IPS DF 6.9 (cell line): ENCODE measurements at places on chromosomes 12 and 14.

GRCh38 chr14:99706107-99706900, 22.2 kb downstream of the CYP46A1 start:
- DNase-seq = no peak
- no peaks in the 10 kb centered on the region for H3K27me3 ChIP-seq
- H3K4me1 ChIP-seq = no peaks in the 10 kb centered on the region
- no peak overlapping the region for H3K27ac ChIP-seq

DNA sequence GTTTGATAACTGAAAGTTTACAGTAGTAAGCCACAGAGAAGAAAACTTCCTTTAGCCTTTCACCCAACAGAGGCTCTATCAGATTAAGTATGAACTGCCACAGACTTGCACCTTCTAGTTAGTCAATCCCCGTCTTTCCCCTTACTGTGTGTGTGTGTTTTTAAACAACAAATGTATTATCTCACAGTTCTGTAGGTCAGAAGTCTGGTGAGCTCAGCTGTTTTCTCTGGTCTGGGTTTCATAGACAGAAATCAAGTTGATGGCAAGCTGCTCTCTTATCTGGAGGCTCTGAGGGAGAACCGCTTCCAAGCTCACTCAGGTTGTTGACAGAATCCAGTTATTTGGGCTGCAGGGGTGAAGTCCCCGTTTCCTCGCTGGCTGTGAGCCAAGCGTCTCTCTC, 320.5 kb downstream of the PRKD1 start:
- DNase-seq = no peak
- H3K36me3 ChIP-seq = no peaks in the 10 kb centered on the region
- H3K27ac ChIP-seq = no peak overlapping the region
- no peaks in the 10 kb centered on the region for H3K4me1 ChIP-seq

DNA sequence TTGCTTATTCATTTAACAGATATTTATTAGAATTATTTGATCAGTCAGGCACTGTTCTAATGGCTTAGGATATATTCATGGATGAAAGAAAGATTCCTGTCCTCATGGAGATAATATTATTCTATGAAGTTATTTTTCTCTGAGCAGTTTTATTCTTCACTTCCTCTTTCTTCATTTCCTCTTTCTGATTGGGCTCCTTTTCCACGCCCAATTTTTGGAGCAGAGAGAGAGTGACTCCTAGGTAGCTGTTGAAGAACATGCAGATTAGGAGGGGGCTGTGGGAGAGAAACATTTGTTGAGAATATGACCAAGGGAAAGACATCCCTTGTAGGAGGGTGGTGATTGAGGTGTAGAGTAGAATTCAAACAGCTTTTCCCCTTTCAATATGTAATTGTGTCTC, 6.0 kb upstream of the YARS2 start:
- H3K4me1 ChIP-seq = no peaks in the 10 kb centered on the region
- no peak for DNase-seq
- no peak overlapping the region for H3K27ac ChIP-seq
- no peaks in the 10 kb centered on the region for H3K36me3 ChIP-seq
- H3K27me3 ChIP-seq = no peaks in the 10 kb centered on the region

- no peak overlapping the region for H3K4me3 ChIP-seq
- no peak overlapping the region for H3K27ac ChIP-seq
- H3K36me3 ChIP-seq = no peaks in the 10 kb centered on the region
Observed at GRCh38 chr12:124508381-124509079, 58.9 kb downstream of the NCOR2 start.

DNA sequence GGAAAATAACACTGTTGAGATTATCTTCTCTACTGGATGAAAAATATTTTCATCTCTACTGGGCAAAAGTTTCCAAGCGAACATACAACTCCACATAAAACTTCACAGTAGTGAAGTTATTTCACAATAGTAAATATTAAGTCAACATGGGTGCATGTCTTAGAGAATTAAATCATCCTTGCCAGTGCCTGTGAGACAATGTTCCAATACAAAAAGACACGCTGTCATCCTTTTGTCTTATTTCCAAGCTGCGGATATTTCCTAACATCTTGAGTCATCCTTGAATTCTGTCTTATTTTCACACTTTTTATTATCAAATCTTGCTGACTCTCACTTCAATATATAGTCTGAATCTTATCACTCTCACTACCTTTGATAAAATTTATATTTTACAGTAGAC, 142.9 kb upstream of the KITLG start:
- H3K27ac ChIP-seq = no peak overlapping the region
- H3K4me1 ChIP-seq = no peaks in the 10 kb centered on the region
- no peaks in the 10 kb centered on the region for H3K27me3 ChIP-seq
- H3K4me3 ChIP-seq = no peak overlapping the region
- no peaks in the 10 kb centered on the region for H3K36me3 ChIP-seq

- H3K36me3 ChIP-seq = no peaks in the 10 kb centered on the region
- peaks cover 48% of the 10 kb centered on the region for H3K27me3 ChIP-seq
- H3K4me3 ChIP-seq = no peak overlapping the region
- H3K27ac ChIP-seq = no peak overlapping the region
- peaks cover 2% of the 10 kb centered on the region for H3K4me1 ChIP-seq
- no peak for DNase-seq
Observed at GRCh38 chr14:28754209-28754985, 12.2 kb upstream of the FOXG1 start.

DNA sequence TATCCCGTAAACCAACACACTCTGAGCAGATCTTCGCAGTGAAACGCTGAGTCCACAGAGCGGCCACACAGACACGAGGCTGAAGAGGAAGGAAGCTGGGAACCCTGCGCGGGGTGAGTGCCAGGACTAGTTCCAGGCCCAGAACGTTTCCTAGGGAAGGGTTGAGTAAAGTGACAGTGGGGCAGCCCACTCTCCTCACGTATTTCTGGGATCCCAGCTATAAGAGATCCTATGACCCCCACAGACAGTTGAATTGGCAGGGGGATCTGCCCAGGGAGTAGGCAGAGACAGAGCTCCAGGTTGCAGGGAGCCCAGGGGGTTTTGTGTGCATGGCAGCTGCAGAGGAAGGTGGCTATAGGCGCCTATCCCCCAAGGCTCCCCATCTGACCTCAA, 51.1 kb downstream of the GTF2A1 start:
- no peaks in the 10 kb centered on the region for H3K4me1 ChIP-seq
- H3K27ac ChIP-seq = no peak overlapping the region
- no peaks in the 10 kb centered on the region for H3K27me3 ChIP-seq
- no peaks in the 10 kb centered on the region for H3K36me3 ChIP-seq
- peak overlapping the region; percentile 42; the same call in 1 of the 2 replicates for H3K4me3 ChIP-seq
- no peak for DNase-seq

DNA sequence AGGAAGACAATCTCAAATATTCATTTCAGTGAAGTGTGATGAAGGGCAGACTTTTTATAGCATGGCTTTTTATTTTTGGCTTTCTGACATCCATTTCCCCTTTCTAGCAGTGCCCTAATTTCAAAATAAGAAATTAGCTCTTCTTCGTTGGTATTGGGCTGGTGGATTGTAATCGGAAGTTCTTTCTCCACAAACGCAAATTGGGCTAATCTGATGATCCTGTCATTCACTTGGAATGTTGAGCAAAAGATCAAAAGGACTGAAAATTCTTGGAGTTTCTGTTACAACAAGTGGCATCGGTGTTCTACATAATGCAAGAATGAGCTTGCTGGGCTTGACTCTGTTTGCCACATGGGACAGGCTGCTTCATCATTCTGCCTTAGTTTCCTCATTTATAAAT, 1182.8 kb downstream of the FLRT2 start:
- no peaks in the 10 kb centered on the region for H3K27me3 ChIP-seq
- no peak overlapping the region for H3K4me3 ChIP-seq
- no peaks in the 10 kb centered on the region for H3K36me3 ChIP-seq
- no peak overlapping the region for H3K27ac ChIP-seq
- H3K4me1 ChIP-seq = no peaks in the 10 kb centered on the region

- DNase-seq = no peak
- no peaks in the 10 kb centered on the region for H3K36me3 ChIP-seq
- H3K4me1 ChIP-seq = no peaks in the 10 kb centered on the region
- no peak overlapping the region for H3K27ac ChIP-seq
Observed at GRCh38 chr14:61479746-61480502, 158.5 kb downstream of the PRKCH start.

DNA sequence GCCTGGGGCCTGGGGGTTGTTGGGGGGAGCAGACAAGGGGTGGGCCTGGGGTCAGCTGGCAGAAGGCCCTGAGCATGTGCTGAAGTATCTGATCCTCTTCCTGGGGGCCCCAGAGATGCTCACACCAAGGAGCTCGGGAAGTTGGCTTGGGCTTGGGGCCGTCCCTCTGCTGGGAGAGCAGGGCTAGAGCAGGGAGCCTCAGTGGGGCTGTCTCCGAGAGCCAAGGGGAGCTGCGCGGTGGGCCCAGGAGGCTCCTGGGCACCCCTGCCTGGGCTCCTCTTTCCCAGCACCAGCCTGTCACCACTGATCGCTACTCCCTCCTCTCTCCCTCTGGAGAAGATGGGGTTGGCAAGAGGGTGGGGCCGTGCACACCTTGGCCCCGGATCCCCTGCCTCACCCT, 28.3 kb downstream of the BEGAIN start:
- no peak overlapping the region for H3K4me3 ChIP-seq
- no peaks in the 10 kb centered on the region; the same call in 1 of the 2 replicates for H3K36me3 ChIP-seq
- no peaks in the 10 kb centered on the region for H3K27me3 ChIP-seq
- peaks cover 11% of the 10 kb centered on the region for H3K4me1 ChIP-seq

GRCh38 chr14:71060274-71060673, 153.0 kb downstream of the PCNX1 start:
- H3K27me3 ChIP-seq = no peaks in the 10 kb centered on the region
- no peak overlapping the region for H3K27ac ChIP-seq
- no peaks in the 10 kb centered on the region for H3K4me1 ChIP-seq
- peaks cover 11% of the 10 kb centered on the region; the same call in 1 of the 2 replicates for H3K36me3 ChIP-seq

- no peak for DNase-seq
- H3K36me3 ChIP-seq = no peaks in the 10 kb centered on the region
- no peaks in the 10 kb centered on the region for H3K27me3 ChIP-seq
- no peak overlapping the region for H3K27ac ChIP-seq
Observed at GRCh38 chr12:85188619-85189018, 91.4 kb upstream of the ALX1 start.

DNA sequence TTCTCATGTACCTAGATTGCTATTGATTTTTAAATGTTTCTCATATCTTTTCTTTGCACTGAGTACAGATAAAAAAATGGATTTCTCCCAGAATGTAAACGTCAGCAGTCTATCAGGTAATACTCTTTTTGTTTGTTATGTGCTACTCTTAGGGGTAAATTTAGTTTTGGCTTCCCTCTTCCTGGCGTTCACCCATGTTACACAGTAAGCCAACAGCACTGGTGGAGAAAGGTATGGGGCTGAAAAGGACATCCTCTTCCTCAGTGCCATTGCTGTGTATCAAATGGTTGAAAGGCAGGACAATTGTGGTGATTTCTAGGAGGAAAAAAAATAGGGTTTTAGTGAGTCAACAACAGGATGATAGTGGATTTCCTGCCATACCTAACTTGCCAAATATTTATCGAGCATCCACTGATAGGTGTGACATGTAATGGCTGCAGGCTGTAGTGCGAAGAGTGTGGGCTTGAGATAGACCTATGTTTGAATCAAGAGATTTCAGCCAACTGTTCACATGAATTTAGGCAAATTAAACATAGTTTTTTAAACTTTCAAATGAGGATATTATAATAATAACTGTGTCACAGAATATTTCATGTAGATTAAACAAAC, 7.5 kb downstream of the KLRF2 start:
- H3K36me3 ChIP-seq = no peaks in the 10 kb centered on the region
- H3K27me3 ChIP-seq = no peaks in the 10 kb centered on the region
- no peak overlapping the region for H3K27ac ChIP-seq
- DNase-seq = no peak
- no peak overlapping the region for H3K4me3 ChIP-seq

DNA sequence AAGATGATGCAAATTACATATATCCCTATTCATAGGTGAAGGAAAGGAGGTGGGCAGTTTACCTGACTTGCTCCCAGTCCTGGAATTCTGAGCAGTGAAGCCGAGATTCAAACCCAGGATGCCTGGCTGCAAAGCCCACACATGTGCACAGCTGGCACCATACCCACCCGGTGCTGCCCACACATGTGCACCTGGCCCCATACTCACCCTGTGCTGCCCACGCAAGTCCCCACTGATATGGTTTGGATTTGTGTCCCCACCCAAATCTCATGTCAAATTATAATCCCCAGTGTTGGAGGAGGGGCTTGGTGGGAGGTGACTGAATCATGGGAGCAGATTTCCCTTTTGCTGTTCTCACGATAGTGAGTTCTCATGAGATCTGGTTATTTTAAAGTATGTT, 179.2 kb upstream of the C14orf180 start:
- H3K27ac ChIP-seq = no peak overlapping the region
- no peak overlapping the region for H3K4me3 ChIP-seq
- H3K4me1 ChIP-seq = peaks cover 7% of the 10 kb centered on the region
- H3K27me3 ChIP-seq = no peaks in the 10 kb centered on the region
- DNase-seq = no peak

DNA sequence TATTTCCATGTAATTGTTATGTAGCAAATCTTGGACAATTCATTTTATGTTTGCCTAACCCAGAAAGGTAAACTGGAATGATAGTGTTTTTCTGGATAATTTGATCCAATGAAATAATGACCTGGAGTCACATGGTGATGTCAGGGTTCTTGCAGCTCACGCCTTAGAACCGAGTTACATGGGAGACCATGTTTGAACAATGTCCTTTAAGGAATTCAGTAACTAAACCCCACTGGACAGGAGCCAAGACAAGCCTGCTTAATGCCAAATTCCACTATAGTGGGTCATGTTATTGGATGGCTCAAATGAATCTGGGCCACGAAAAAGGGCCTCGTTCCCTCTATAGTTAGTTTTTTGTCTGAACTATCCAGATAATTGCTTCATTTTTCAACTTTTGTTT, 255.8 kb upstream of the HMGA2 start:
- H3K36me3 ChIP-seq = no peaks in the 10 kb centered on the region
- DNase-seq = no peak
- no peak overlapping the region for H3K27ac ChIP-seq
- H3K4me3 ChIP-seq = no peak overlapping the region
- H3K27me3 ChIP-seq = no peaks in the 10 kb centered on the region

DNA sequence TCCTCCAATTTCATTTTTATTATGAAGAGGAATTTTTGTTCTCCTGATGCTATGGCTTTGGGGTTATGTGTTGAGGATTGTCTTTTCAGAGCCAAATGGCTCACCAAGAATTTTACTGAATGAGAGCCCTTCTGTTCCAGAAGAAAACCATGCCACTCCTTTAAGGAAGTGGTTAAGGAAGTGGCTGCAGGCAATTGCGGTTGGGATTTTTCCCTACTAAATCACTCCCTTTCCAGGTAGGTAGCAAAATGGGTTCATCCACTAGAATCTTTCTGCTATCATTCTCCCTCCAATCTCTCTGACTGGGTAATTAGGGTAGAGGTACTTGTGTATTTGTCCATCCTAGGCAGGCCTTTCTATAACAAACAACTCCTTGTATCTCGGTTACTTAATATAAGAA, 163.1 kb downstream of the TTC8 start:
- no peak overlapping the region for H3K4me3 ChIP-seq
- H3K27me3 ChIP-seq = no peaks in the 10 kb centered on the region
- H3K4me1 ChIP-seq = no peaks in the 10 kb centered on the region
- H3K36me3 ChIP-seq = no peaks in the 10 kb centered on the region
- no peak overlapping the region for H3K27ac ChIP-seq
- DNase-seq = no peak

GRCh38 chr12:31343139-31343538, 17.2 kb upstream of the SINHCAF start:
- no peaks in the 10 kb centered on the region for H3K27me3 ChIP-seq
- no peak overlapping the region for H3K4me3 ChIP-seq
- no peaks in the 10 kb centered on the region for H3K36me3 ChIP-seq
- no peak for DNase-seq
- peaks cover 1% of the 10 kb centered on the region; the same call in 1 of the 2 replicates for H3K4me1 ChIP-seq
- H3K27ac ChIP-seq = no peak overlapping the region
